NCI-H1694 treated with DMSO at 0.1 percent for 48 hours (cell line): ENCODE measurements at places on chromosomes 7 and 10.

DNA sequence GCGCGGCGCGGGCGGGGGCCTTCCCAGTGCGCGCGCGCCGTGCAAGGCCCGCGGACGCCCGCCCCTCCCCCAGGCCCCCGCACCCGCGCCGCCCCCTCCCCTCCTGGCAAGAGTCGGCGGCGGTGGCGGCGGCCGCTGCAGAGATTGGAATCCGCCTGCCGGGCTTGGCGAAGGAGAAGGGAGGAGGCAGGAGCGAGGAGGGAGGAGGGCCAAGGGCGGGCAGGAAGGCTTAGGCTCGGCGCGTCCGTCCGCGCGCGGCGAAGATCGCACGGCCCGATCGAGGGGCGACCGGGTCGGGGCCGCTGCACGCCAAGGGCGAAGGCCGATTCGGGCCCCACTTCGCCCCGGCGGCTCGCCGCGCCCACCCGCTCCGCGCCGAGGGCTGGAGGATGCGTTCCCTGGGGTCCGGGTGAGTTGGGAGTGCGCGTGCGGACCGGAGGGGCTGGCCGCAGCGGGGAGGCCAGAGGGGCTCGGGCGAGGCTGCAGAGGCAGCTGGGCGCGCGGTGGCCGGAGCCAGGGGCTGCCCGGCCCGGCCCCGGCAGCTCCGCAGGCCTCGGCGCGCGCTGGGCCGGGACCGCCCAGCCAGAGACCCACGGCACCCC lies at the start of gene BMPR1A:
Gene BMPR1A, plus strand, starts transcription at position 109 of the 602 bp plus-strand sequence. CDS start 119,400 bp downstream, outside the sequence.
- no peak for DNase-seq

GRCh38 chr7:26233902-26234511 lies 32.5 kb downstream of the CBX3 start:
- DNase-seq: no peak

- no peak for DNase-seq
Observed at GRCh38 chr10:70328967-70329366, 45.2 kb upstream of the NPFFR1 start.

GRCh38 chr10:4885162-4885561 lies 59.2 kb downstream of the AKR1E2 start:
- DNase-seq: no peak

- no peak for DNase-seq
Observed at GRCh38 chr10:47299611-47300428, at the start of gene GDF10. Gene GDF10 (plus strand): TSS chr10:47300197. CDS start chr10:47300652, 455 bp downstream.

- no peak for DNase-seq
Observed at GRCh38 chr7:44922351-44922694, 37.0 kb upstream of the PURB start.

- no peak for DNase-seq
Observed at GRCh38 chr7:128912281-128912680, 1.8 kb upstream of the KCP start.

DNA sequence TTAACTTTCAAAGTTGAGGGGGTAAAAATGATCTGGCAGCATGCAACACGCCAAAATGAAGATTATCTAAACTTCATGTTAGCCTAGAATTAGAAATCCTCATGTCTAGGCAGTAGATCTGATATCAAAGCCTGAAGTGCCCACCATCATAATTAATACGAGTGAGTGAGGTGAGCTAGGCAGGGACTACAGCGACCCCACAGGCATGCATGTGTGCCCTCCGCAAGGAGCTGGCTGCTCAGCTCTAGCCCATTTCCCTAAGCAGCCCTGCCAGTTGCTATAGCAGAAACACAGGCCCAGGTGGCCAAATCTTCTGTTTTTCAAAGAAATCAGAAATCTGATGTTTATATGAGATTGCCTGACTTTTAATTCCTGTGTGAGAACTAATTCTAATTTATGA lies 93.1 kb upstream of the IFRD1 start:
- DNase-seq: no peak

GRCh38 chr7:130231792-130232191 lies 24.1 kb downstream of the SSMEM1 start:
- no peak for DNase-seq

- no peak for DNase-seq
Observed at GRCh38 chr10:17316488-17317170, 88.6 kb downstream of the VIM start.

DNA sequence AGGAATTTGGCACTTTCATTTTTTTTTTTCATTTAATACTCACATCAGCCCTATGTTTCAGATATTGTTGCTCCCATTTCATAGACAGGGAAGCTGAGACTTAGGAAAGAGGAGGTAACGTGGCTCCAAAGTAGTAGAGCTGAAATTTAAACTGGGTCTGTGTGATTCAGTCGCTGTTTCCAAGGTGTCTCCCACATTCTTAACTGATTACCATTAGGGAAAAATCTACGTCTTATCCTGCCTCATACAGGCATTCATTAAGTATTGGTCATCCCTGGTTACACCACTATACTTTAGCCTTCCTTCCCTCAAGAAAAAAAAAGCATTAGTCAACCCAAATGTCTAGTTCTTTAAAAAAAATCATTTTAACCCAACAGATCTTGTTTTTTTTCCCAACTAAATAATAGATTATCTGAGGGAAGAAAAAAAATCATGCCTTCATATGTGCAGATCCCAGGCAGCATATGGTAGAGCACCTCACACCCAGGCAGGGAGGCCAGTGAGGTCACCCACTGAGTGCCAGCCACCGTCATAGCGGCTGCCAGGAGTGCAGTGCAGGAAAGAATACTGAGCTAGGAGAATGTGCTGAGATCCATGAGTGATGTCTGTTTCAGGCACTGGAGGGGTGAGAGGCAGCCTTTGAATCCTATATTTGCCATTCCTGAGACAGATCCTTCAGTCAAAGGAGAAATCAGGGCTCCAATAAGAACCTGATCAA lies 59.0 kb upstream of the SORCS3 start:
- DNase-seq: no peak

DNA sequence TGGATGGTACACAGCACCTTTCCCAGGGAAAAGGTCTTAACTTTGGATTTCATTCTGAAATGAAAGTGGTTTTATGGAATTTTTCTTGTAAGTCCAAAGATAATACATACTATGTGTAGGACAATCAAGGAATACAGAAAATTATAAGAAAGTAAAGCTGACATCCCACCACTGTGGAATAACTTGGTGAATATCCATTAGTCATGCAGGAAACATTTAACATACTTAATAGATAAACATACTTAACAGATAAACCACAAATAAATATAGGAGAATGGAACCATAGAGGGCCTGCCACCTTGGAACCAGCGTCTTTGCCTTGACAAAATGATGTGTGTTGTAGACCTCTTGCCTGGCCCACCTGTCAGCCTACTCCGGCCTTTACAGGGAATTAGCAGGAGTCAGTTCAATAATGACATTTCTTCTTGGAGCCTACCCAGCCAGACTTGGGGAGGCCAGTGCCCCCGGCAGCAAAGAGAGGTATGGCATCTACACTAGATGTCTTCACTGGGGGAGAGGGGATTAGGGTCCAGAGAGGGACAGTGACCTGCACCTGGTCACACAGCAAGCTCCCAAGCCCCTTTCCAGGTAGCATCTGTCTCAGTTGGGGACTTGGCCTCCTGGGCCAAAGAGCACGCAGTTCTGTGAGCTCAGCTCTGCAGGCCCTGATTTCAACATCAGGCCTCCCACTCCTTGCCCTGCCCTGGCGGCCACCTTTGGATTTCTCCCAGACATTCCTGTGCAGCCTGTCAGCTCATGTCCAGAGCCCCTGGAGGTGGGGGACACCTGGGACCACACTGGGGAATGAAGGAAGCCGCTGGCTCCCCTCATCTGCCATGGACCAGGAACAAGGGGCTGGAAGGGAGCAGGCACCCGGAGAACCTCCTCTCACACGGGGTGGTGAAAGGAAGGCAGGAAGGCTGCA lies 112.6 kb upstream of the PPIF start:
- DNase-seq: no peak

- DNase-seq: peak; percentile 27
Observed at GRCh38 chr7:117021986-117022385, 68.7 kb downstream of the ST7 start.

- no peak for DNase-seq
Observed at GRCh38 chr10:23191764-23192711, at the start of gene PTF1A. Gene PTF1A (plus strand): TSS chr10:23192312. CDS start chr10:23192531, 219 bp downstream.

GRCh38 chr7:74475243-74475986 lies 21.7 kb downstream of the GTF2IRD1 start:
- DNase-seq: no peak

DNA sequence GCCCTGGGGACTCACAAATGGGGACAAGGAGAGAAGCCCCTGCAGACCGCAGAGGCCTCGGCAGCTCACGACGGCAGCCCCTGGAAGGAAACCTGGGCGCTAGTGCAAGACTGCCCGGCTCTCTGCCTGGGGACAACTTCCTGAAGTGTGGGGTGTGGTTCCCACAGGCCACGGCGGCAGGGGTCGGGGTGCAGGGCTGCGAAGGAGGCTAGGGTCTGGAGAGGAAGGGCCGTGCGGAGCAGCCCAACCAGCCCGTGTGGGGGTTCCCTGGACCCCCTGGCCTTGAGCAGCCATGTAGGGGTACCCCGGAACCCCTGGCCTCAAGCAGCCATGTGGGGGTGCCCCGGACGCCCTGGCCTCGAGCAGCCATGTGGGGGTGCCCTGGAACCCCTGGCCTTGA lies 19.5 kb downstream of the CFAP46 start:
- DNase-seq: no peak

DNA sequence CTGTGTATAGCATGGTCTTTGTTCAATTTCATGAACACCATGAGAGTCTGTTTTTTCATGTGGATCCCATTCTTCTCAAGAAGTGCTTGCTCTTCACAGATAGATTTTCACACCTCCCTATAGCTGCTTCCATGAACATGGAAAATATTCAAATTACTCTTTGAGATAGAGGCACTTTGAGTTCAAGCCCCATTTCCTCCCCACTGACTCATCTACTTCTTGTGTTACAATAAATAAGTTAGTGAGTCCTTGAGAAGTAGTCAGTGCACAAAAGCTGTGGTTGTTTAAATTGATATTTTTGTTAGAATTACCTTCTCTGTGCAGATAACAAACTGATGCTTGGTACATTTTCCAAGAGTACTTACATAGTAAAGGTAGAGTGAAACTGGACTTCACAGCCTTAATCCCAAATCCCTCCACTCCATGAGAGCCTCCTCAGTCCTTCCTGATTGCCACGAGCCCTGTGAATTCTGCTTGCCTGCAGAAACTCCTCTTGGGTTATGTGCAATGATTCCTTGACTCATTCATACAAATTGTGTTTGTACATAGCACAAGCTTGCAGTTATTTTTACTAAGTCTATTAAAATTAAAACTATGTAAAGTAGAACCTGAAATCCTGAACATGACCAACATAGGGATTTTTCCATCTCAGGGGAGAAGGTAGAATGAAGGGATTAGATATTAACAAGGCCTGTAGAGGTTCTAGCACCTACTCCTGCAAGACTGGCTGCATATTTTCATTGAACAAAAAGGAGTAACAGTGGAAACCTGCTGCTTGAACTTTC lies 496.2 kb downstream of the TNS3 start:
- DNase-seq: no peak

DNA sequence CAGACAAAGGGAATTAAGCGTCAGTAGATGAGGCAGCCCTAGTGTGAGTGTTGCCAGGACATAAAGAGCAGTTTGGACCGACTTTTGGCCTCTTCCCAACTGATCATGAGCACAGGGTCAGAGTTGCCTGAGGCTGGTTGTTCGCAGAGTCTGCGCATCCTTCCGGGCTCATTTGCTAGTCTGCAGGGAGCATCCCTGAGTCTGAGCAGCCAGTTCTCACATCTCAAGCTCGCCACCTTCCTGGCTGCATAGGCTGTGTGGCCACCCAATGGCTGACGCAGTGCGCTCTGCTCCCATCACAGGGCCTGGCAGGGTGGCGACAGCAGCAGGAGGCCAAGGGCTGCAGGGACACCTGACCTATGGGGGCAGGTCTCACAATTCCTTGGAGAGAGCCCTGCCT lies 5.0 kb downstream of the GAD2 start:
- DNase-seq: no peak

DNA sequence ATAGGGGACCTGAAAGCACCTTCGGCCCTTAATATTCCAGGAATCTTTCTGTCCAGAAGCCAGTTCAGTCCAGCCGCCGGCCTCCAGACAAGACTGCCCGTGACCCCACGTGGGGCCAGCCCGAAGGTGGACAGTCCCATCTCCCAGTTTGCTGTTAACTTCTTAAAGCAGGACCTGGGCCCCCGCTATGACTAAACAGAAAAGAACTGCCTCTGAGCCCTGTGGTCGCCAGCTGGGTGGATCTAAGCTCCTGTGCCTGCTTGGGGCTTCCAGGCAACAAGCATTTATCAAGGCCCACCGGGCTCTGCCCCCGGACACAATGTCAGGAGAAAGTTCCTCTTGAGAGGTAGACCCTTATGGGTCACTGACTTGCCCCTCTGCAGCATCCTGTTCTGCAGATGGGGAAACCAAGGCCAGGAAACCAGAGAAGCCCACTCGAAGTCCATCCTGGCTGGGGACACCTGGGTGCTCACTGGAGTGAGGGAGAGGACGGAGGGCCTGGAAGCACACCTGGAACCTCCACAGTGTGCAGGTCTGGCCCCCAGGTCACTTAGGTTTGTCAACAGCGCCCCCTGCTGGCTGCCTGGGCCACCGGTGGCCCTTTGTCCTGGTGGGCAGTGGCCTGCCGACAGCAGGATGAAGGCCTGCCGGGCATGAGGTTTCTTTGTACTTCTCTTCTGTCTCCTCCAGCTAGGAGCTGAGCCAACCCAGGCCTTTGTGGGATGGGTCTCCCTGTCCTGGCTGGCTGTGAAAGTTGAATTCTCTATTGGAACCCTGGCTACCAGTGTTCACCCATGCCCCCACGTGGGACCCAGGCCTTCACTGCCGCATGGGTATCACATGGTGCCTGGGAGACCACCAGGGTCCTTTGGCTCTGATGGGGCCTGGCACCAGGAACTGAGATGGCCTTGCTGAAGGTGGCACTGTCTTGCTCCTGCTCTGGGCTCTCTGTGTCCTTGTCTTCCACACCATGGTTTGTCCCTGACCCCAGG lies 128.0 kb downstream of the ZMIZ1 start:
- DNase-seq: no peak

GRCh38 chr10:97353945-97354344 lies 19.4 kb upstream of the FRAT2 start:
- no peak for DNase-seq

GRCh38 chr7:90958647-90959046 lies 305.6 kb upstream of the FZD1 start:
- no peak for DNase-seq

GRCh38 chr10:56028298-56029132 lies 332.5 kb downstream of the ZWINT start:
- no peak for DNase-seq

DNA sequence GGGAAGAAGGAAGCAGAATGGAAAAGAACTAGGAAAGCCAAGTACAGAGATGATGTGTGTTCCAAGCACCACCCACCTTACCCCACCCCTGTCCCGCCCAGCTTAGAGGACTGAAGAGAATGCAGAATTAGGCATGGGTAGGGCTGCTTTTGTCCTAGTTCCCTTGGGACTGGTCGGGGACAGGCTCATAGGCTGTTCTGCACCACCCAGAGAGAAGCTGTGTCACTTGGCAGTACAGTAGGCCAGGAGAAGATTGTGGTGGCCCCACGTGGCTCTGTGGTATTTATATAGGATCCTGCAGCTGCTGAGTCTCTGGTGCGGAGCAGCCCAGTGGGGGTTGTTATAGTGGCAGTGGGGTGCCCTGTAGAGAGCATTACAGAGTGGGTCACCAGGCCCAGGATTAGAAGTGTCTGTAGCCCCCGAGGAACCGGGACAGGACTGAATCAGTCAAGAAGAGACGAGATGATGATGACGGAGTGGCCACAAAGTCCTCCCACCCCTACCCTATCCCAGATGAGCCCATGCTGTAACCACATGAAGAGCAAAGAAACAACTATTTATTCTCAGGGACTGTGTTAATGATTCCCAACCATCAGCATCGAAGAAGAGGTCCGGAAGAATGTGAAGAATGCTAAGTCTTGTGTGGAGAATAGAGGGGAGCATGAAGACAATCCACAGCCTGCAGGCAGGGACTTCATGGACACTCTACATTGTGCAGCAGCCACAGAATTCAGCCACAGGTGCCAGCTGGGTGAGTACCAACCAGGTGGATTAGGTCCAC lies 88.9 kb downstream of the C1GALT1 start:
- no peak for DNase-seq
